Stimulated activated CD4-positive, alpha-beta T cell treated with anti-CD3 and anti-CD28 coated beads, Interleukin-15, amount 100 ng/mL, for 1 hour (primary cell): ENCODE measurements at places on chromosomes 5 and 9.

DNA sequence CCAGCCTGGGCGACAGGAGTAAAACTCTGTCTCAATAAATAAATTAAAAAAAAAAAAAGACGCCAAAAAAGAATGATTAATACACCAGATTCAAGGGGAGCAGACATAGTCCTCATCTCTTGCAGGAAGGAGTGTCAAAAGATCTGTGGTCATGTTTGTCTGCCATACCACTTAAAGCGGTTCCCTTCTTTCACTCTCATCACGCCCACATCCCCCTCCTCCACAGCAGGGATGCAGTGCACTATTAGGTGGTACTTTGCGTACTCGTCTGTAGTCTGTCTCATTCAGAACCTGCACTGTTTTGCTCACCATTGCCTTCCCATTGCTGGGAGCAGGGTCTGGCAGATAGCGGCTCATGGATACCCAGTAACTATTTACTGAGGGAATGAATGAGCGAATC, 11.2 kb downstream of the CDHR2 start:
- no peak for DNase-seq

DNA sequence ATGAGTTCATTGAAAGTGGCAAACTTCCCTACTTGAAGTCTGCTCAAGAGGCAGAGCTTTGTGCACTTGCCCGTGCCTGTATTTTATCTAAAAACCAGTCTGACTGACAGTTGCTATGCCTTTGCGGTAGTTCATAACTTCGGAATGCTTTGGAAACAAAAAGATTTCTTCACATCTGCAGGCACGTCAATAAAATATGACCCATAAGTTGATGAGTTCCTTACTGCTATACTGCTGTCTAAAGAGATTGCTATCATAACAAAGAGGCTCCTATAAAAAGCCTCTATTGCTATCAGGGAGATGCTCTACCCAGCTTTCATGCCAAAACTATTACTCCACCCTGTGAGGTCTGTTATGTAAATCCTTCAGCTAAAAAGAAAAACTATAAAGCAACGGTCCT, 25.4 kb upstream of the RNF20 start:
- DNase-seq, result no peak

- DNase-seq, result no peak
These were observed 700.2 kb downstream of the IRX1 start for GRCh38 chr5:4295663-4296339.

DNA sequence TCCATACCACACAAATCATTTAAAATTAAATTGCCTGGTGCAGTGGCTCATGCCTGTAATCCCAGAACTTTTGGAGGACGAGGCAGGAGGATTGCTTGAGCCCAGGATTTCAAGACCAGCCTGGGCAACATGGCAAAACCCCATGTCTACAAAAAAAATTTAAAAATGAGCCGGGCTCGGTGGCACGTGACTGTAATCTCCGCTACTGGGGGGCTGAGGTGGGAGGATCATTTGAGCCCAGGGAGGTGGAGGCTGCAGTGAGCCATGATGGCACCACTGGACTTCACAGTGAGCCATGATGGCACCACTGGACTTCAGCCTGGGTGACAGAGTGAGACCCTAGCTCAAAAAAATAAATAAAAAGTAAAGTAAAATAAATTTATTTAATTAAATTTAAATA, 40.9 kb downstream of the LYRM7 start:
- no peak for DNase-seq

DNA sequence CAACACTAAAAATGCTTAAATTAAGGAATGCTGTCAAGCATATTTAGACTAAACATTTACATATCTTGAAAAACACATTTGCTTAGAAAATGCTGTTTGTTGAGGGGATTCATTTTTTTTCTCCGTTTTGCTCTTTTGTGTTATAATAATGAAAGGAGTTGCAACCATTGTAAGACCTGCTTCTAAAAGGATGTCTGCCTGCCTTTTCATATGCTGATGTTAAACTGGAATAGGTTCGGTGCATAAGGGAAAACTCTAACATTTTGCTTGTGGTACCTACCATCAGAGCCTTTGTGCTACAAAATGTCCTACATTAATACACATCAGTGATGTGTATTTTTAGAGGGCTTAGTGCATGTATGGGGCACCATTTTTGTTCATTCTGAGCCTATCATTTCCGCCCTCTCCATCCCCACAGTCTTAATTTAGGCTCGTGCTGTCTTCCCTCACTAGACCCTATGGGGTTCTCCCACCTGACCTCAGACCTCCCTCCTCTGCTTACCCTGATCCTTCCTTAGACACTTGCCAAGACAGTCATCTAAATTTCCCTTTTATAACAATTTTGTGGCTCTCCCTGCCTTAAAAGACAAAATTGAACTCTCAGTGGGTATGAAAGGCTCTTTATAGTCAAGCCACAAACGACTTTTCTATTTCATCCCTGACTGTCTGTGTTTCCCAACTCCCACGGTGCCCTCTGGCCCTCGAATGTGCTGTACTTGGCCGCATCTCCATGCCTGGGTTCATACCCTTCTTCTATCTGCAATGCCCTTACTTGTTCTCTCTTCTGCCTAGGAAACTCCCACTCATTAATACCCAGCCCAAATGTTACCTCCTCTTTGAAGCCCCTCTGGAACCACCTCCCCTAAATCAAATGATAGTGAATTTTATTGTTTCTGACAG, 61.2 kb downstream of the CMYA5 start:
- no peak for DNase-seq

GRCh38 chr9:18423791-18424531, 50.0 kb upstream of the ADAMTSL1 start:
- no peak for DNase-seq

DNA sequence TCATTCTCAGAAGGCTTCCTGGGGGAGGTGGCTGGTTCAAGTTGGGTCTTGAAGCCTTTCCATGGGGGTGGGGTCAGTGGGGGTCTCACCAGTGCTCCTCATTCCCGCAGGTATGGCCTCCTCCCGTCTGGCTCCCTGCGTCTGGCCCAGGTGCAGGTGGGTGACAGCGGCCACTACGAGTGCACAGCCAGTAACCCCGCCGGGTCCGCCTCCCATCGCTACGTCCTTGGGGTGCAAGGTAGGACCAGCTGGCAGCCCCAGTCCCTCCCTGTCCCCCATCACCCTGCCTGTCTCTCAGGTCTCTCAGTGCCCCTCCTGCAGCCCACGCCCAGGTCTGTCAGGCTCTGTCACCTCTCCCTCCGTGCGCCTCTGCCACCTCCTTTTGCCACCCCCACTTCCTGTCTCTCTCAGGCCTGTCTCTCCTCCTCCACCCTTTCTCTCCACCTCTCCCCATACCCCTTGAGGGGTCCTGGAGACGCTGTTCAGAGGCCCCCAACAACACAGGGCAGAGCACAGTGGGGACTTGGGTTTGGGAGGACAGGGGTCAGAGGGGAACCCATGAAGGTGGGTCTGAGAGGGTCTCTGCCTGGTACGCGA, 72.3 kb downstream of the HMCN2 start:
- DNase-seq, result no peak

- DNase-seq, result no peak
These were observed 48.0 kb upstream of the CAST start for GRCh38 chr5:96614110-96614691.
